ENCODE measurements at places on chromosomes 11 and 22. TPM values are rescaled to one million over a fixed set of nuclear protein-coding genes. Genes with fewer than 3 reads are reported as not detected.

DNA sequence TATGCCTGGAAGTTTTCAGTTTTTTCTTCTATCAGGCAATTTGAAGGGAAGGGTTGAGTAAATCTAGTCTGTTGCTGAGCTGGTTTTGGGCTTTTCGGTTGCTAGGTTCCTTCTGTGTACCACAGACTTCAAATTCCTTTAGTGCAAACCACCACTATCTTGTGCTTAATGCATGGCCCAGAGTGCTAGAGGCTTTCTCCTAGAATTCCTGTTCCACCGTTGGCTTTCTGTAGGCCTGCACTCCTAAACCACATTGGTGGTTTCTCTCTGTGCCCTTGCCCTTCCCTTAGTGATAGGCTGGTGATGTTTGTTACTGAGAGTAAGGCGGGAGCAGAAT lies 47.1 kb upstream of the CTSC start:
- no peak overlapping the region for H3K4me3 ChIP-seq
- no peak overlapping the region for H3K27ac ChIP-seq
- H3K36me3 ChIP-seq = no peaks in the 10 kb centered on the region

DNA sequence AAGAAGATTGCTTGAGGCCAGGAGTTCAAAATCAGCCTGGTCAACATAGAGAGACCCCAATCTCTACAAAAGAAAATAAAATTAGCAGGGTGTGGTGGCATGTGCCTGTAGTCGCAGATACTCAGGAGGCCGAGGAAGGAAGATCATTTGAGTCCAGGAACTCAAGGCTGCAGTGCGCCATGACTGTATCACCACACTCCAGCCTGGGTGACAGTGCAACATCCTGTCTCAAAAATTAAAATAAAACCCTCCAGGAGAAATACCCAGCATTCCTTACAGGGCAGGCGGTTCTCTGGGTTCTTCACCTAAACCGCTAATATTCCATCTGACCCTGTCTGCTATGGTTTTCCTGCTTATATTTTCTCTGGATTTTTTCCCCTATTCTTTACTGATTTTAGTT lies 13.5 kb downstream of the TCF20 start:
- no peak overlapping the region for H3K4me3 ChIP-seq
- H3K36me3 ChIP-seq = no peaks in the 10 kb centered on the region

Gene LINC01488
- total RNA-seq = not detected

Gene OR5A1
- not detected for total RNA-seq

Gene OR4A16
- total RNA-seq = not detected

Gene SPDYC
- total RNA-seq = not detected

Gene OR51E2
- total RNA-seq = not detected

Gene TMEM179B
- total RNA-seq = 27.6 TPM

Gene EFCAB6
- total RNA-seq = 0.32 TPM
